Activated gamma-delta T cell treated with Interleukin-2 at 50 U/mL for 16 hours (primary cell): ENCODE measurements at places on chromosomes 1 and 21.

GRCh38 chr1:3453203-3453761 is 1.2 kb upstream of the ARHGEF16 start:
- peak; percentile 65 for DNase-seq

- no peak for DNase-seq
These were observed 59.0 kb downstream of the ZBTB17 start for GRCh38 chr1:15916916-15917315.

GRCh38 chr1:108049178-108049819 is 84.3 kb upstream of the VAV3 start:
- DNase-seq = peak; percentile 15

DNA sequence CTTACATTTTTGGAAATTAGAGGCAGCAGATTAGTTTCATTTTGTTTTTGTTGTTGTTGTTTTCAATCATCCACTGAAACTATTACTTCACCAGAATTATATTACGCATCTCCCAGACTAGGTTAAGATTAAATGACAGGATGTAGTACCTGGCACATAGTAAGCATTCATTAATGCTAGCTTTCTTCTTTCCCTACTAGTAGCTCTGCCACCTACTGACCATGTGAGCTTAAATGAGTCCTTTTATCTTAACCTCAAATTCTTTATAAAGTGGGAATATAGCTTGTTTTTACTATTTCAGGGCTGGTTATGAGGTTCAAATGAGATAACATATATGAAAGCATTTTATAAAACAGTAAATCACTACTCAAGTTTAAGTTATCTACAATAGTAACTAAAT is 10.2 kb upstream of the ASPM start:
- no peak for DNase-seq

- DNase-seq = no peak
These were observed 121.2 kb upstream of the KIAA0040 start for GRCh38 chr1:175313672-175314225.
